ENCODE measurements at places on chromosomes 6 and 20. TPM values are rescaled to one million over a fixed set of nuclear protein-coding genes. Genes with fewer than 3 reads are reported as not detected.

Gene CDSN
- not detected for total RNA-seq

GRCh38 chr6:167559675-167560479 lies 235.0 kb downstream of the TTLL2 start:
- DNase-seq: no peak

GRCh38 chr6:45002390-45003105 lies 325.6 kb upstream of the RUNX2 start:
- no peak for DNase-seq

GRCh38 chr20:42763015-42763414 lies 426.7 kb downstream of the PTPRT start:
- DNase-seq: no peak

Gene CDYL
- total RNA-seq: 21.5 TPM
